Astrocyte of the hippocampus (primary cell): ENCODE measurements at places on chromosomes 11 and 22.

- DNase-seq = peak; percentile 43
These were observed 28.1 kb downstream of the VSTM5 start for GRCh38 chr11:93822359-93822758.

DNA sequence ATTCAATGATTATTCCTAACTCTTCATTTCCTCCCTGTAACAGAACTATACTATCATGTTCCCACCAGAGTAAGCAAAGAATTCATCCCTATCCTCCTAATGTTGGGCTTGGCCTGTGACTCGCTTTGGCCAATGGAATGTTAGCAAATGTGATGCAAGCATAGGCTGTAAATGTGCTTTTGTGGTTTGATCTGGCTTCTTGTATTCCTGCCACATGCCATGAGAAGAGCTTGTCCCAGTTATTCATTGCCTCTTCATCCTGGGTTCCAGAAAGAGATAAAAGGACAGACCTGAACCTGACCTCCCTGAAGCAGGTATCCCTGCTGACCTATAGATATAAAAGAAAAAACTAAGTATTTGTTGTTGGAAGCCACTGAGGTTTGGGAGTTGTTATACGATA, 51.0 kb downstream of the SYTL2 start:
- peak; percentile 77 for DNase-seq

- DNase-seq = peak; percentile 10
These were observed 109.9 kb downstream of the CSNK2A3 start for GRCh38 chr11:11243209-11243589.

- DNase-seq = no peak
These were observed 22.5 kb downstream of the LRRC10B start for GRCh38 chr11:61531044-61531443.

GRCh38 chr22:43466710-43467109, 54.9 kb downstream of the MPPED1 start:
- DNase-seq = no peak

DNA sequence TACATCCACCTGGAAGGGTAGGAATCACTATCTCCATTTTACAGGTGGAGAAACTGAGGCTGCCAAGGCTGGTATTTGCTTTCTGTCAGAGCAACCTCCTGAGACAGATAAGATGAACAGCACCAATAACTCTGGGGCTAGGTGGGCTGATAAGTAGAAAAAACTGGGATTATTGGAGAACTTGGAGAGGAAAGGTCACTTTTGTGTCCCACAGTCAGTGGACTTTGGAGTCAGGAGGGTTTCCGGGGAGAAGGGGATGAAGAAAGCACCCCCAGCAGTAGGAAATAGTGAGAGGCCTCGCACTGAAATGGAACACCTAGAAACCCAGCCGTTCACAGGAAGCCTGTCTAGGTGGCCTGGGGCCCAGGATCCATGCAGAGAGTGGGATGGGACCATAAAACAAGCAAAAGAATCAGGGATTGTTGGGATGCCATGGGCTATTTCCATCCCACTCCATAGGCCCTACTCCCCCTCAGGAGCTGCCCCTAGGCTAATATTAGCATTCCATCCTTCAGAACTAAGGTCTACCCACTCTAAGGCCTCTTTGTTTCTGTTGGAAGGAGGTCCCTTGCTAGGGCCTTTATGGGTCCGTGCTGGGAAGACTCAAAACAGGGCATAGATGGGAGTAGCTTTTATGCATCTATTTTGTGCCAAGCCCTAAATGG, 31.0 kb upstream of the FCHSD2 start:
- DNase-seq = no peak

- DNase-seq = peak; percentile 5
These were observed 404.6 kb upstream of the CNTN5 start for GRCh38 chr11:98616098-98616655.

GRCh38 chr11:5004424-5005274, 10.0 kb downstream of the OR51L1 start:
- DNase-seq = peak; percentile 72

DNA sequence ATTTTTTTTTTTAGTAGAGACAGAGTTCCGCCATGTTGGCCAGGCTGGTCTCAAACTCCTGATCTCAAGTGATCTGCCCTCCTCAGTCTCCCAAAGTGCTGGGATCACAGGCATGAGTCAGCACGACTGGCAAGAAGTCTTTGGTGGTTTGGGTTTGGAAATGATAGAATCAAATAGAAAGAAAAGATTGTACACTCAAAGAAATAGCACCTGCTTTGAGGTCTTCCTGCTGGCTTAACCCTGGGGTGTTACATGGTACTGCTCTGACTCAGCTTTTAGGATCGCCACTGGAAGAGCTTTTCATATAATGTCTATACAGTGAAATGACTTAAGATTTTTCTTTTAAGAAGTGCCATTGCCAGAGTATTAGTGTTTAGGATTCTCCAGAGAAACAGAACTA, 50.2 kb downstream of the JAM3 start:
- peak; percentile 71 for DNase-seq

DNA sequence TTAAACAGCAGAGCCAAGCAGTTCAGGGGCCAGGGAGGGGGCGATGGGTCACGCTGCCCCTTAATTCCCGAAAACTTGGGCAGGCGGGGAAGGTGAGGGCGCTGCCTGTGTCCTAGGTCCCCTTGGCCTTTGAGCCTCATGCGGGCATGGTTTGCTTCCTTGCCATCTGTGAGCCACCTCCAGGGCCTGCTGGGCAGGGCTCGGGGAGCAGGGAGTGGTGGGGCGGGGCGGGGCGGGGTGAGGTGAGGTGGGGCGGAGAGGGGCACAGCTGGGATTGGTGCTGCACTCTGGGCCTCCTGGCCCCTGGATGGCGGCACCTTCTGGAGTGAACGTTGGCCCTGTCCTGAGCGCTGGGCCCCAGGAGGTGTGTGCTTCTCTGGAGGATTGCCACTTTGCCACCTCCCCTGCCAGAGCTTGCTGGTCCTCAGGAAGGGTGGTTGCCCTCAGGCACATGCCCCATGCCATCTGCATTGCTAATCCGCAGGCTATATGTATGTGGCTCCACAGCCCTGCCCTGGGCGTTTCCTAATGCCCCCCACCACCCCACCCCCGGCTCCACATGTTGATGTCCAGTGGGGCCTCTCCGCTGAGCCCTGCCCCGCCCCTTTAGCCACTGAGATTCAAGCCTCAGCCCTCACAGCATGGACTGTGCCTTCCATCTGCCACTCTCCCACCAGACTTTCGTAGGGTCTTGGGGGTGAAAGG, 352.5 kb downstream of the TBC1D22A start:
- DNase-seq = no peak

DNA sequence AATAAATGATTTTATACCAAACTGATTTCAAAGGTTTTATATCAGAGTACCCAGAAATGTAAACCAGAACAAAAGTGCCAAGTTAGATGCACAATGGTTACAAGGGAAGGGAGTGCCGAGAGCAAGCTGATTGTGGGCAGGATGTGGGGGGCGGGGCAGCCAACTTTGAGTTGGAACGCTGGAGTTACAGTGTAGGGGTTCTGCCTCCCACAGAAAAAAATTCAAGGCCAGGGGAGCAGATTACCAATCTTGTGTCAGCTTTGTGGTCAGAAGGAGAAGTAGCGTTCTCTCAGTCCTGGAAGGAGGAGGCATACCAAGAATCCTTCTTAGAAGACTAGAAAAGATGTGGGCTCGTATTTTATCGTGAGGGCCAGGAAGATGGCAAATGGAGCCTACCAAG, 15.9 kb upstream of the POU2AF2 start:
- DNase-seq = no peak

GRCh38 chr11:127596433-127596832, 595.9 kb upstream of the KIRREL3 start:
- DNase-seq = no peak

DNA sequence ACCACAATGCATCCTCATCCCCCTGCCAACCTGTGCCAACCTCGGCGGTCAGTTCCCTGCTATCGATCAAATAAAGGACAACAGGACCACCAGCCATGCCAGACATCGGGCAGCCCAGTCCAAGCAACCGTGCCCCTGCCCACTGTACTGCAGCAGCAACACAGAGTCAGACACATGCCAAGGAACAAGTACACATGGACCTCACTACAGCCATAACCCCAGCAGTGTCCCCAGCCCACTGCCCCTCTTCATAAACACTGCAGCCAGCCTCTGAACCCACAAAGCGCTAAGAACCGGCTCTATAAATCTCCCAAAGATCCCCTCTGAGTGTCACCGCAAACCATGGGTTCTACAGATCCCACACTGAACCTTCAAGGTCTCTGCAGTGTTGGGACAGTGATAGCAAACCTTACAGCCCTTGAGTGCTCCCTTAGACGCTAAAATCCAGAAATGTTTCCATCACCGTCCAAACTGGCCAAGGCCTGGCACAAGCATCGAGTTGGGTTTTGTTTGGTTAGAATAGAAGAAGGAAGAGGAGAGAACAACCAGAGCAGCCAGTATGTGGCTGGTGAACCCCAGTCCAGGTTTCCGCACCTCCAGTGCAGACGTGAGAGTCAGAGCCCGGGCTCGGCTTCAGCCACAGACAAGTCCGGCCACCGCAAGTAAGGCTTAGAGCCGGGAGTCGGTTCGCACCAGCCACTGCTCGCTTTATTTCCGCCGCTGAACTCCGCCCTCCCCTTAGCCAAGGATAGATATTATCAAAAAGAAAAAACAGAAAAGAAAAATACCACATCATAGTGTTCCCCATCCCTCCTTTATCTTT, 7.9 kb downstream of the PAX6 start:
- DNase-seq = peak; percentile 71

GRCh38 chr11:80958361-80958760, 1517.5 kb upstream of the TENM4 start:
- DNase-seq = peak; percentile 10

GRCh38 chr22:29842172-29842571, 4.1 kb upstream of the ASCC2 start:
- DNase-seq = no peak

DNA sequence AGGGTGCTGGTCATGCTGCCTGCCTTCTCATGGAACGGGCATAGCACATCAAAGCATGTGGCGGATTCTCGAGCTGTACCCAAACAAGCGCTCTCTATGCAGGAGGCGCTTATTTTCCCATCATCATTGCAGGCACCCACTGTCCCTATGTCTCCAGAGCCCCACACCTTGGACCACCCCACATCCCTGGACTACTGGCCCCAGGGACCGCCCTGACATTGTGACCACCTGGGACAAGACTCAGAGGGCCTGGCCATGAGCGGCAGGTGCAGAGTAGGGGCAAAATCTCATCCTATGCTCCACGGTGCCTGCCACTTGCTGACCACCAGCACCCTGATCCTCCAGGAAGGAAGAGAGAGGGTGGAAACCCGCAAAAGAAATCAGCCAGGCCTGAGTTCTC, 170.4 kb downstream of the DSCAML1 start:
- no peak for DNase-seq

GRCh38 chr22:19503869-19504268, 20.3 kb downstream of the CLDN5 start:
- no peak for DNase-seq

DNA sequence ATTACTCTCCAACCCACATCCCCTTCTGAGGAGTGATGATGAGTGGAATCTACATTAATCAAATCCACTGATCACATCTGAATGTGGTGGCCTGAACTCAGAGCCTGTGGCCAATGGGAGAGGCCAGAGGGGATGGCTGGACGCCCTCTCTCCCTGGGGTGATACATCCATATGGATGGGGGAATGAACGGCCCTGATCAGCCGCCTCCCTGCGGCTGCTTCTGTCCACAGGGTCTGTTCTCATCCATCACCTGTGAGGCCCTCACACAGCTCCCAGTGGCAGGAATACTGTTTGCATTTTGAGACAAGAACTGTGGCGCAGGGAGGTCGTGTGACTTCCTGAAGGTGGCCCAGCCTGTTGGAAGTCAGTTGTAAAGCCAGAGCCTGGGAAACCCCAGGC, 78.3 kb upstream of the SHISAL1 start:
- no peak for DNase-seq

GRCh38 chr11:64632654-64633053, 41.6 kb downstream of the SLC22A12 start:
- DNase-seq = no peak

DNA sequence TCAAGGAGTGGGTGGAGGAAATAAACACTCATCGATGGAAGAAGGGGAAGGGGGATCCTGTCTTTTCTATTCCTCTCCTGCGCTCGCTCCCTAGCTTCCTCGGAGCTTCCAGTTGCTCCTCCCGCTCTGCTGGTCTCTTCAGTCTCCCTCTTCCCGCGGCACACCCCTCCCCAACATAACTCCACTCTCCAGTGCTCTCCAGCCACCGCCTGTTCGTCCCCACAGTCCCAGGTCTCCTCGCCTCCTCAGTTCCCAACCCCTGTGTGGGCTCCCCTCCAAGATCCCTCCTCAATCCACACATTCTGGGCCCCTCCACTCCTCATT, 438 bp downstream of the ZW10 start:
- DNase-seq = peak; percentile 60

DNA sequence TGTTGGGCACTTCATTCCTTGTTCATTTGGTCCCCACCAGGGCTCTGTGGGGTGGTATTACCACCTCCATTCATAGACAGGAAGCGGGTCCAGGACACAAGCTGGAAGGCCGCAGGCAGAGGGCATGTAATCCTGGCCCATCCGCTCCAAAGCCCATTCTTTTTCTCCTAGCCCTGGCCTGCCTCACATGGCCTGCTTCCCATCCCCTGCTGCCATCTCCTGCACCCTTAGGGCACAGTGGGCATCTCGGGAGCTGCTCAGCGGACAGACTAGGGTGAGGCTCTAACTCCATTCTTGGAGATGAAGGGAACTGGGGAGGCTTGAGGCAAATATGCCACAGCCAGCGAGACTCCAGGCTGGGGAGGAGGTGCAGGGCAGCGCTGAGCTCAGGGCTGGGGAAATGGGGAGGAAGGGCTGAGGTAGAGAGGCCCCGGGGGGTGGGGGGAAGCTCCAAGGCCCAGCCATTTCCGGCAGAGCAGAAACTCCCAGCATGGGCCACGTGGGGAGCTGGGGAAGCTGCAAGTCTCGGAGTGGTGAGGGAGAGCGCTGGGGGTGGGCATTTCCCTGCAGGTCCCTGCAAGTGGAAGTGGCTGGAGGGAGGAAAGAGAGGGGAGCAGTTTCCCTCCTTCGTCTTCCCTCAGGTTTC, 14.3 kb upstream of the BCL9L start:
- DNase-seq = peak; percentile 45

DNA sequence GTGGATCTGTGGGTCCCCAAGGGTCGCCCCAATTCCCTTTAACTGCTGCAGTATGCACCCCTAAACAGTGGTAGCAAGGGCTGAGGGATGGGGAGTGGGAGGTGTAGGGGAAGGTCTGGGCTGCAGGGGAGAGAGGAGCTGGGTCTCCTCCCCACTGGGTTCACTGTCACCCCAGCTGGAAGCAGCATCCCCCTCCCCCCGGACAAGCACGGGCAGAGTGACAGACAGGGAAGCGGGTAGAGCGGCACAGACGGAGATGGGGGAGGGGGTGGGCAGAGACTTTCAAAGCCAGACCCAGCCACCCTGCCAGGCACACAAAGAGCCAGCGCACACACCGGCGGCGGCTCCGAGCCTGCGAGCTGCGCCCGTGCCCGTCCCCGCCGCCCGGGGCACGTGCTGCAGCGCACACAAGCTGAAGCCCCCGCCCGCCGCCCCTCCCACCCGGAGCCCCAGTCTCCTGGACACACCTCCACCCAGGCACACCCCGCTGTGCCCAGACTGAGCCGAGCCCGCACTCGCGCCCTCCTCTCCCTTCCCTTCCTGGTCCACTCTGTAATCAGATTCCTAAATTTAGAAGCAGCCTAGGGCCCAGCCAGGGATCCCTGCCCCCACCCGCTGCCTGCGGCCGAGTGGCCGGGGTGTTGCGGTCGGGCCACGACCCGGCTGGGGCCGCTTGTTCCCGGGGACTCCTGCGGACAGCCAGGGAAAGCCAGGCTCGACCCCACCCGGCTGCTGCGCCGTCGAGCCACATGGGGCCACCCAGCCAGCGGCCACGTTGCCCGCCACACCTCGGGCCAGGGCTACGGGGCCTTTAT, 935 bp upstream of the RCOR2 start:
- peak; percentile 58 for DNase-seq

- DNase-seq = no peak
These were observed 10.4 kb downstream of the IGLL1 start for GRCh38 chr22:23569716-23570115.
